Aorta (tissue), 5 donors: ENCODE measurements at places on chromosomes 11 and 22.

DNA sequence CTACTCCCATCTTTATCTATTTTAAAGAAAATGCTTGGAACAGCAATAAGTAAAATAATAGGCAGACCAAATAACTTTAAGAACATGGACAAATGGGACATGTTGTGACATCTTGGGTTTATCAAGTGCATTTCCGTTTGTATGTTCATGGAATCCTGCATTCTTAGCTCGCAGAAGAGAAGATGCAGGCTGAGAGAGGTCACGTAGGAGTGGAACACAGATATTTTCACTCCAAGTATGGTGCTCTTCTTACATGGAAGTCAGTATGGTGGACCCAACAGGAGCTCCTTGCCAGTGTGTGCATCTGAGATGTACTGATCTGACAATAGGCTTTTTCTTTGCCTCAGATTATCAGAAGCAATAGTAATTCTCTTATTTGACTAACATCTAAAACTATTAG is 1.7 kb downstream of the E2F8 start:
- no peaks in the 10 kb centered on the region for H3K36me3 ChIP-seq
- H3K27ac ChIP-seq, result no peak overlapping the region
- H3K27me3 ChIP-seq, result peaks cover 3% of the 10 kb centered on the region

- DNase-seq, result no peak
- no peak overlapping the region for H3K4me3 ChIP-seq
- H3K4me1 ChIP-seq, result no peaks in the 10 kb centered on the region
- H3K27me3 ChIP-seq, result no peaks in the 10 kb centered on the region
- H3K36me3 ChIP-seq, result no peaks in the 10 kb centered on the region
Observed at GRCh38 chr11:11324090-11324489, 29.0 kb downstream of the CSNK2A3 start.

GRCh38 chr11:131254254-131254653 is 116.2 kb upstream of the NTM start:
- H3K4me3 ChIP-seq, result no peak overlapping the region
- no peak overlapping the region for H3K27ac ChIP-seq
- no peaks in the 10 kb centered on the region for H3K27me3 ChIP-seq
- no peak for DNase-seq
- H3K36me3 ChIP-seq, result no peaks in the 10 kb centered on the region

DNA sequence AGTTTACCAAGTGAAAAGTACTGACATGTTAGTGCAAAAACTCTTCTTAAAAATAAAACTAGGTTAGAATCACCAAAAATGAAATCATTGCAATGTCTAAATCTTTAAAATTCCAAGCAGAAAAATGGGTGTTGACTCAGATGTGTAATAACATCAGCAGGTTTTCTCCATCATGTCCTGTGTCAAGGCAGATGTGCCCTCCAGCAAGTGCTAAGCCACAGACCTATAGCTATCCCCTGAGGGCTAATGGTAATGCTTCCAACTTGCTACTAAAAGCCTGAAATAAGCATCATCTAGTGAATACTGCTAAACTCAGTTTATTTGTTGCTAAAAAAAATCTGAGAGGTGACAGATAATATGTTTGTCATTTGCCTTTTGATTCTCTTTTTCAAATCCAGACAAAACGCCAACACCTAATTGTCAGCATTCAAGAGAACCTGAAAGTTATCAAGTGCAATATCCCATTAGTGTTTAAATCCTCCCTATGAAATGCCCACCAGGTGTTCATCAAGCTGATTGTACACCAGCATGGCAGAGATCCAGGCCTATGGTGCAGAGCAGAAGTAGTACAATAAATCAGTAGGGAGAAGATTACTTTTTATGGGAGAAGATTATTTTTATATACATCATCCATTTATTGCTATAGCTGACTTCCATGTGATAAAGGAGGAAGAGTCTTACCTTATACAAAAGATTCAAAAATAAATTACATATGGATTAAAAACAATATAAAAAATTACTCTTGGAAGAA is 55.1 kb upstream of the SYT9 start:
- H3K27ac ChIP-seq, result no peak overlapping the region
- H3K4me1 ChIP-seq, result no peaks in the 10 kb centered on the region
- no peaks in the 10 kb centered on the region for H3K27me3 ChIP-seq
- H3K4me3 ChIP-seq, result no peak overlapping the region
- no peak for DNase-seq

DNA sequence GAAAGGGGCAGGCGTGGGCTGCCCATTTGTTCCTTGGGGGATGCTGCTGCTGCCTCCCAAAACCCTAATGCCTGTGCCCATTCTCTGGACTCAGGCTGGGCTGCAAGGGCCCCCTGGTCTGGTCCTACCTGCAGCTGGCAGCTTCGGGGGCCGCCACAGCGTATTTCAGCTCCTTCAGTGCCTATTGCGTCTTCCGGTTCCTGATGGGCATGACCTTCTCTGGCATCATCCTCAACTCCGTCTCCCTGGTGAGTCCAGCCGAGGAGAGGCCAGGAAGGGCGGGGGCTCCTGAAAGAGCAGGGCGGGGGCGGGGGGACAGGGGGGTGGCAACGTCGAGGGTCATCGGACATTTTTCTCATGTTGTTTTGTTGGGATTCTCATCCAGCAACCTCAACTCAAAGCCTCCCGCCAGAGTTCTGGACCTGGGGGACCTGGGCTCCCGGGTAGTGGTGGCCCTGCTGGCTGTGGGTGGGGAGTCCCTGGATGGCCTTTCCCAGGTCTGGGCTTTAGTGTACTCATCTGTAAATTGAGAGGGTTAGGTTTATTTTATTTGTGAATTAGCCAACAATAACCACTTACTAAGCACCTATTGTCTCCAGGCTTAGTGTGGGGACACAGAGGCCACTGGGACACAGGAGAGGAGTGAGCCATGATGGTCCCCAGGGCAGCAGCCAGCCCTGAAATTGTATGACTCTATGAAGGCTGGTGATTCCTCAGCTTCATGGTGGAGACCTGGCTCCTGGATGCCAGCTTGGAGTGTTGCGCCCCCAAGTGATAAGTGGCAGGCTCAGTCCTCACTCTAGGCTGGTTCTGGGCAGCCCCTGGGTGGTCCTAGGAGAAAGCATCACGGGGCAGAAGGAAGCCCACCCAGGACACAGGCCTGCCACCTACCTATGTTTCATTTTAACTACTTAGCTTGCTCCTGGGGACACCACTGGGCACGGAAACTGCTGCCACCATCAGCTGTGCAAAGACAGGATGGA is 36.0 kb downstream of the CAPN1 start:
- DNase-seq, result no peak
- no peaks in the 10 kb centered on the region for H3K4me1 ChIP-seq
- no peak overlapping the region for H3K4me3 ChIP-seq
- H3K27ac ChIP-seq, result no peak overlapping the region
- H3K27me3 ChIP-seq, result no peaks in the 10 kb centered on the region

DNA sequence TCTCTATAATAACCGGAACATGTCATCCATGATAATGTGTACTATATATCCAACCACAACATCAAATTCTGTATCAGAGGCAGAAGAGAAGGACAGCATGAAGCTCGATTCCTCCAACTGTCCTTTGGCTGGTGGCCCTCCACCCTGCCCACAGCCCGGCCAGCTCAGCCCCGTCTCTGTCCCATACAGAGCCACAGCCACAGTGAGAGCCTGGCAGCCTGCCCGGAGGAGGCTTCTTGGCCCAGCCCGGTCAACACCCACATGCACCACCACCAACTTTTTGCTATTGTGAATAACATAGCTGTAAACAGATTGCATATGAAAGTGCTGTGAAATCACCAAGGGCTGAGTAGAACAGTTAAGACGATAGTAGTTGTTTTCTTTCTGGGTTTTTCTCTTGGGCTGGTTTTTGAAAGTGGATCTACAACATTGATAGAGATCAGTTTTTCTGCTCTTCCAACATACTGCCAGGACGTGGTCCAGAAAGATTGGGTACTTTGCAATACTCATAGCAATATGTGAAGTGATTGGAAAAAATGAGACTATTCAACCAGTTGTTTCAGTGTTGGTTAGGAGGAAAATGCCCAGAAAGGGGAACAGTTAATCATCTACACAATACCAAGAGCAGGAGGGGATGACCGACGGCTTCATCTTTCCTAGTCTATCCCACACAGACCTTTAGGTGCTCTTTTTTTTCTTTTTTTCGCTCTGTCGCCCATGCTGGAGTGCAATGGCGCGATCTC is 6.9 kb upstream of the TUBA8 start:
- no peak overlapping the region for H3K27ac ChIP-seq
- no peak overlapping the region for H3K4me3 ChIP-seq
- no peaks in the 10 kb centered on the region for H3K27me3 ChIP-seq
- peak; percentile 47 for DNase-seq

DNA sequence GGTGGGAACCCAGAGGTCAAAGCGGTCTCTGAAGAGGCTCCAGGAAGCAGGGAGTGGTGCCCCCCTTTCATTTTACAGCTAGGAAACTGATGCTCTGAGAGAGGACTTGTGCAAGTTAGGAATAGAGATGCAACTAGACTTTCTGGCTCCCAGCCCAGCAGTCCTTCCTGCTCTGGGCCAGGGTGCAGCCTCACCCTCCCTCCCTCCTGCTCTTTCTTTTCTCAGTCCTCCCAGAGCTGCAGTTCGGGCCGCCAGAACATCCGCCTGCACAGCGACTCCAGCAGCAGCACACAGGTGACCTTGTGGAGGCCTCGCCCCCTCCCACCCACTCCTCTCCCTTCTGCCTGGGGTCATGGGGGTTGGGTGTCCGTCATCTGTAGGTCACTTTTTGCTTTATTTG is 51.5 kb downstream of the LHFPL7 start:
- no peaks in the 10 kb centered on the region for H3K27me3 ChIP-seq
- no peak overlapping the region for H3K4me3 ChIP-seq
- H3K27ac ChIP-seq, result no peak overlapping the region
- no peaks in the 10 kb centered on the region for H3K4me1 ChIP-seq

GRCh38 chr11:34514597-34514996 is 1.0 kb upstream of the ELF5 start:
- no peaks in the 10 kb centered on the region for H3K4me1 ChIP-seq
- H3K27me3 ChIP-seq, result no peaks in the 10 kb centered on the region
- H3K4me3 ChIP-seq, result no peak overlapping the region
- H3K36me3 ChIP-seq, result no peaks in the 10 kb centered on the region
- H3K27ac ChIP-seq, result no peak overlapping the region

DNA sequence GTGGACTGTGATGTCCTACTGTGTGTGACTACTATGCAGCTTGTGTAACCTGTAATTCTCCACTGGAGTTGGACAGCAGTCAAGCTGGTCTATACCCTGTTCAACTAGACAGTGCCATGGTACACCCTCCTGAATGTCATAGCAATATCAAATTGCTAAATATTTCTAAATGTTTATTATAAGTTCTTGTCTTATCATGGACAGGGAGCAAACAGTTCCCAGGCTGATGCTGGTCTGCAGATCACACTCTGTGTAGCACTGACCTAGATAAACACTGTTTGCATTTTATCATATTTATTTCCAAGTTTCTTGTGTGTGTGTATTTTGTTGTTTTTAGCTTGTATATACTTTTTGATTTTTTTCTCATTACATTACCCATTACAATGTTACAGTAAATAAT is 22.0 kb downstream of the PARVA start:
- DNase-seq, result no peak
- H3K4me1 ChIP-seq, result peaks cover 8% of the 10 kb centered on the region
- H3K36me3 ChIP-seq, result no peaks in the 10 kb centered on the region
- H3K27ac ChIP-seq, result no peak overlapping the region
- no peak overlapping the region for H3K4me3 ChIP-seq
- no peaks in the 10 kb centered on the region for H3K27me3 ChIP-seq

GRCh38 chr22:36349726-36350125 is 38.0 kb downstream of the MYH9 start:
- DNase-seq, result no peak
- H3K4me1 ChIP-seq, result peaks cover 14% of the 10 kb centered on the region
- no peak overlapping the region for H3K4me3 ChIP-seq

DNA sequence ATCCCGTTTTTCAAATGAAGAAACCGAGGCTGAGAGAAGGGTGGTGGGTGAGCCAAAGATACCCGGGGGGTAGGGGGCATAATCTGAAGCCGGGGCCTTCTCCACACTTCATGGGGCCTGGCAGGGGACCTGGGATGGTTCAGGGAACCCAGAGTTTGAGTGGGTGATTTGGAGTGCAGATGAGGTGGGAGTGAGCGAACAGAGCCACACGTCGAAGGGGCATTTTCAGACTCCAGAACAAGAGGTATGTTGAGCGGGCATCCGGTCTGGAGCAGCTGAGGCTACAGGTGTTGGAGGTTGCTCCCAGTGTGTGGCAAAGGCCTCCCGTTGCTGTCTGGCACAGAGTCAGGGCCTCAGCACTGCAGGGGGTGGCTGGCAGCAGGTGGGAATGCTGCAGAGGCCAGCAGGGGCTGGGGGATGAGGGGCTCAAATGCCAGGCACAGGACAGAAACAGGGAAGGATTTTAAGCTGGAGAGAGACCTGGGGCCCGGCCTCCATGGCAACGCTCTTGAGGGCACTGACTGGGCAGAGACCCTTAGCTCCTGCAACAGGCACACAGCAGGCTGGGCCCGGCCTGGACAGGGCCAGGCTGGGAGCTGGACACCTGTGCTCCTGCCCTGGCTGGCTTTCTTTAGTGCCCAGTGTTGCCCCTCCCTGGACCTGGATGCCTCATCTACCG is 46.2 kb downstream of the WNT11 start:
- DNase-seq, result peak; percentile 66
- no peaks in the 10 kb centered on the region for H3K27me3 ChIP-seq
- no peaks in the 10 kb centered on the region for H3K4me1 ChIP-seq
- H3K4me3 ChIP-seq, result no peak overlapping the region
- no peak overlapping the region for H3K27ac ChIP-seq
- H3K36me3 ChIP-seq, result no peaks in the 10 kb centered on the region

- H3K4me3 ChIP-seq, result no peak overlapping the region
- H3K36me3 ChIP-seq, result peaks cover 6% of the 10 kb centered on the region
- H3K27me3 ChIP-seq, result no peaks in the 10 kb centered on the region
- DNase-seq, result no peak
Observed at GRCh38 chr22:25940479-25940878, 198.5 kb downstream of the MYO18B start.

GRCh38 chr11:14500181-14500651 is 605 bp upstream of the COPB1 start:
- no peaks in the 10 kb centered on the region for H3K4me1 ChIP-seq
- H3K27ac ChIP-seq, result no peak overlapping the region
- H3K36me3 ChIP-seq, result no peaks in the 10 kb centered on the region
- H3K27me3 ChIP-seq, result no peaks in the 10 kb centered on the region
- peak; percentile 77 for DNase-seq
- H3K4me3 ChIP-seq, result peak overlapping the region; percentile 97

- H3K27me3 ChIP-seq, result no peaks in the 10 kb centered on the region
- H3K4me3 ChIP-seq, result no peak overlapping the region
- no peak for DNase-seq
- no peaks in the 10 kb centered on the region for H3K36me3 ChIP-seq
- peak overlapping the region; percentile 84 for H3K27ac ChIP-seq
- H3K4me1 ChIP-seq, result no peaks in the 10 kb centered on the region
Observed at GRCh38 chr11:134138376-134138775, 69.5 kb downstream of the JAM3 start.
